ENCODE measurements at places on chromosomes 1 and 21.

DNA sequence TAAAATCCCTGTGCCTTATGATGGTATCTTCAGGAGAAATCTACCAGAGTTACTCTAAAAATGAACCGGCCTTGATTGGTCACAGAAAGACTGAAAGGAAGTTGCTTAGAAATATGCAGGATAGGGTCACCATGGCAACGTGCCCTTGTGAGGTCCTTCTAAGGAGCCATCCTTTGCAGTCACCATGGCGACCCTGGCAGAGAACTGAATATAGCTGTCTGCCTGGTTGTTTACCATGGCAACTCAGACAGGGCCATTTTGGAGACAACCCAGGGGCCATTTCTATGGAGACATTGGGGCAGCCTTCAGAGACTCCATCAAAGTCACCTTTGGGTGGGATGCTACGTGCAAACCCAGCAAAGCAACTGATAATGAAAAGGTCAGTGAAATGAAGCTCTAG, 43.0 kb downstream of the SNX7 start:
- DNase-seq = no peak

DNA sequence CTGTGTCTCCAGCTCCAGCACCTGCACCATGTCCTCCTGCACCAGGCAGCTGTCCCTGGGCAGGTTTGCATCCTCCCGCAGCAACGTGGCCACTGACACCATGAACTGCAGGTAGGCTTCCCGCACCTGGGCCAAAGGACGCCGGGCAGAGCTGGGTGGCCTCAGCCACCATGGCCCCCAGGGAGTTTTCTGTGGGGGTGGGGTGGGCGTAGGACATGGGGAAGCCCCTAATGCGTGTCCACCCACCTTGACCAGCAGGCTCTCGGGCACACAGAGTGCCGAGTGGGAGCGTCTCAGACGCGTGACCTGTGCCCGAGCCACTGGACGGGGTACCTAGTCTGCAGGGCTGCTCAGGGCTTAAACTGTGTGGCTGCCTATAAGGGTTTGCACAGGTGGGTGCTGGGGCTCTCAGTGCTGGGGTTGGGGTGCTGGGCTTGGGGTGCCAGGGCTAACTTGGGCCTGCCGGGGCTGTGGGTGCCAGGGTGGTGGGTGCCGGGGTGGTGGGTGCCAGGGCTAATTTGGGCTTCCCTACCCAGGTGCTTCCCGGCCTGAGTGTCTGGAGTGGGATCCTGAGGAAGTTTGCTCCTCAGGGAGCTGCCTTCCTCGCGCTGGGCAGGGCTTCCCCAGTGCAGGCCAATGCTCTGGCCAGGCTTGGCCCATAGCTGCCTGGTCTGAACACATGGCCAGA, 17.7 kb downstream of the PRXL2B start:
- no peak for DNase-seq

DNA sequence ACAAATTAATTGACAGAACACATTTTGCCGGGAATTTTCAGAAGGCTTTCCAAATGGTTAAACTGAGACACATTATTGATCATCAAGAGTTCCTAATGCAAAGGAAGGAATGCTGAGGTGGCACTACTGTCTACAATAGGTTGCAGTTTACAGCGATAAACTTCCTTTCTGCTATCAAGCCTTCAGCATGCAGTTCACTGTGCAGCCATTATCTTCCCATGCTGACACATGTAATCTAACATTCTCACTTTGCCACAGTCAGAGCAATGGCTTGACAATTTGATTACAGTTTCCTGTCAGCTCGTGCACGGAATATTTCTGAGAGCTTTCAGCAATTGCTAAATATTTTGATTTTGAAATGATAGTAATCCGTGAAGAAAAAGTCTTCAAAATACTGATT, 166.9 kb upstream of the PRMT6 start:
- no peak for DNase-seq

DNA sequence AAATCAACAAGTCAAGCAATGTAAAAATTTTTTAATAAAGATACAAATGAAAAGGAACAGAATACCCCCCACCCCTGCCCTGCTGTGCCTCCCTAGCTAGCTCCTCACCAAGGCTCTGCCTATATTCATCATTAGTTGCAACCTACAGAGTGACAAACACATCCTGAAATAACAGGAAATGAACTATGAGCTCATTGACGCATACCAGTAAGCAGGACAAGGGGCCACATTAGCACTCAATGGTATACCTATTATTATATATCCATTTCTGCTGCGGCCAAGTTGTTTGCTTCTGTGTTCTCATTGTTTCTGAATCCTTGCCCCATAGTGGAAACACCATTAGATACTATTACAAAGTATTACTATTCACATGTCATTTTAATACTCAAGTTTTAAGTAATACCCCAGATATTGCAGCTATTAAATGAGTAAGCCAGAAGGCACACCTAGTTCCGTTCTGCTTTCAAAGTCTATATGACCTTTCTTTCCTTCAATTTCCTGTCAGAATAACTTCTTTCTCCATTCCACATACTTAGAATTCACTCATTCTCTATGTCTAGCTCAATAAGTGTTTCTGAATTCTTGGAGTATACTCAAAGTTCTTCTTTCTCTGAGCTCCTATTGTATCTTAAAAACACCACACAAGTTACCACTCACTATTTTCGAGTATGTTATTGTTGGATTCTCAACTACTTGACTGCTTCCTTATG, 1214.9 kb downstream of the PLA2G4A start:
- no peak for DNase-seq

DNA sequence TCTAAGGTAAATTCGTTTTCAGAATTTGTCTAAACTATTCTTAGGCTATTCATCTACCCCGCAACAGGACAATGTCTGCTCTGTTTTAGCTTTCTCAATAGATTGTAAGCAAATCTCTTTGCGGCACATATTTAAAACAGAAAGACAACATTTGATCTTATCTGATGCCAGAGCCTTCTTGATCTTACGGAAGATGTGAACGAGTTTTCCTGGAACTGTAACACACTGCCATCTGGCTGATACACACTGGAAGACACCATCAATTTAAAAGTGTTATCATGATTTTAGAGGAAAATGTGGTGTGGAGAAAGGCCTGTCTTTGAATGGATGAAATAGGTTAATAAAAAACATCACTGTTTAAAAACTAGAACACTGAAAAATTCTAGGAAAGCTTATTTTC, 36.1 kb downstream of the COA6 start:
- DNase-seq = no peak

DNA sequence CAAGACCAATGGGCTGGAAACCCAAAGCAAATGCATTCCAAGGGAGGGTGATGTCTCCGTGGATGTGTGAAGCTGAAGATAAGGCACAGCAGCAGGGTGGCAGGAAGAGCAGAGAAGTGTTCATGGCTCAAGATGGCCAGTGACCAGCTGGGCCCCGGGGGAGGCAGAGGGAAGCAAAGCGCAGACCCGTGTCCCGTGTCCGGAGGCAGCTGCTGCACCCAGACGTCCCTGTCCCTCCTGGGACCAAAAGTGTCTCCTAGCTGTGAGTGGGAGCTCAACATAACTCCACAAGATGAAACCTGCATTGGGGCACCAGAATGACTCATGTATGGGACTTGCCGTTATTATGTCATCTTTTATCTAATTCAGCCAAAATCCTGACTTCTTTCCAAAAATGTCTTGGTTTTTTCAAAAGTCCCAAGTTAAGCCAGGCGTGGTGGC, 118.2 kb downstream of the RIPK4 start:
- DNase-seq = no peak

DNA sequence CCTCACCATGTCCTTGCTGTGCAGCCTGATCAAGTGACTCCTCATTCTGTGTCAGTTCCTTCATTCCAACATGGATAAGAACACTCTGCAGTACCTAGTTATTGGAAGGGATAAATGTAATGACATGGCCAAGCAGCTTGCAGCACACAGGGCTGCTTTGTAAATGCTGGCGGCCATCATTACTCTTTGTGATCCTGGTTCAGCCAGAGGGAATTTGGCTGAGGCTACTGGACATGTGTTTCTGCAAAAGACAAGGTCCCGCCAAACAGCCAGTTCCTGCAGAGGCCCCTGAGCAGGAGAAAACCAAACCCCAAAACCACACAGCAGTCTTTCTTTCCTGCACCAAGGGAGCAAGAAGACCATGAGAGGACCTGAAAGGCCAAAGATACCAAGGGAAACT, 495.8 kb downstream of the AJAP1 start:
- DNase-seq = no peak

- DNase-seq = peak; percentile 42
Measured at GRCh38 chr1:169527451-169528214, 41.9 kb upstream of the SLC19A2 start.

DNA sequence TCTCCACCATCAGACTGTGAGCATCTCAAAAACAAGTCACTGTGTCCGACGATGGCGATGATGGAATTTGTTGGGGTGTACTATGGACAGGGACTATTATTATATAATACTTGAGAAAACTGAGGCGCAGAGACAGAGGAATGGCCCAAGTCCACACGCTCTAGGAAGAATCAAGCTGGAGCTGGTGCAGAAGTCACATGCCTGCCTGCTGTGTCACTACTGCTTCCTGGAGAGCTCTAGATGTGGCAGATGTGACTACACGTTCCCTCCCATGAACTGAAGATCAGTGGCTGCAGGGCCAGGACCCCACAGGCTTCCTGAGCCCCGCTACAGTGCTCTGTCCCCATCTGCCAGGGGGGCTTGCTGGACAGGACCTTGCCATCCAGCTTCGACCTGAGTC, 56.9 kb downstream of the TRABD2B start:
- no peak for DNase-seq

GRCh38 chr1:169316556-169316955, 51.0 kb downstream of the NME7 start:
- DNase-seq = no peak

GRCh38 chr1:56901716-56902115, 47.1 kb downstream of the C8A start:
- no peak for DNase-seq

DNA sequence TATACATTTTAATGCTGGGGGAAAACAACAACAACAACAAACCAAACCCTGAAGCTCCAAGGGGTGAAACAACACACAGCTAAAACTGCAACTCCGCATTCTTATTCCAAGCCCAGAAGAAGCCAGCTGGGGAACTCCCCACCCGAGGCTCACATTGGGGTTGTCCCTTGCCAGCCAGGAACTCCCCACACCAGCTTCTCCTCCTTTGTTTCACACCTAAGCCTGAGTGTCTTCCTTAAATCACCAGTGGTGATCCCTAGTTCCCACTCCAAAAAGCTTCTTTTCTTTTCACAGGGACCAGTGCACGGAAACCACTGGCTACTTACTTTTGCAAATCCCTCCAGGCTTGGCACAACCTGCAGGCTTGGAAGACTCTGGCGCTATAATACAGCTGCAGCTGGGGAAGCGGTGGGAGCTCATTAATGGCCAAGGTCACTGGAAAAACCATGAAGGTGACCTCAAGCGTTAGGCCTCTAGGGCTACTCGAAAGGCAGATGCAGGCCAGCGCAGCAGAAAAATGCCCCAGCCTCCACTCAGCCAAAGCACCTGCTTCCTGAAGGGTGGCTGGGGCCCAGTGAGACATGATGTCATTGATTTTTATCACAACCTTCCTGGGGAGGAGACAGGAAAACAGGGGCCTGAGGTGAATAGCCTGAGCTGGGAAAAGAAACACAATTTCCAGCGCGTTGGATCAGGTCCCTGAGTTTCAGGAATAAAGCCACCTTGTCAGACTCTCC, 40.1 kb downstream of the TLR5 start:
- DNase-seq = no peak

Measured in AML-193 (cell line).